ENCODE measurements at places on chromosomes 1 and 21.
A peak's percentile ranks its signal among the peaks of the same experiment; 100 is the strongest.

- DNase-seq, result no peak
These were observed 2.8 kb upstream of the ZNF644 start for GRCh38 chr1:91024481-91025119.

- DNase-seq, result peak; percentile 43
These were observed 70.4 kb upstream of the TARDBP start for GRCh38 chr1:10941891-10942541.

DNA sequence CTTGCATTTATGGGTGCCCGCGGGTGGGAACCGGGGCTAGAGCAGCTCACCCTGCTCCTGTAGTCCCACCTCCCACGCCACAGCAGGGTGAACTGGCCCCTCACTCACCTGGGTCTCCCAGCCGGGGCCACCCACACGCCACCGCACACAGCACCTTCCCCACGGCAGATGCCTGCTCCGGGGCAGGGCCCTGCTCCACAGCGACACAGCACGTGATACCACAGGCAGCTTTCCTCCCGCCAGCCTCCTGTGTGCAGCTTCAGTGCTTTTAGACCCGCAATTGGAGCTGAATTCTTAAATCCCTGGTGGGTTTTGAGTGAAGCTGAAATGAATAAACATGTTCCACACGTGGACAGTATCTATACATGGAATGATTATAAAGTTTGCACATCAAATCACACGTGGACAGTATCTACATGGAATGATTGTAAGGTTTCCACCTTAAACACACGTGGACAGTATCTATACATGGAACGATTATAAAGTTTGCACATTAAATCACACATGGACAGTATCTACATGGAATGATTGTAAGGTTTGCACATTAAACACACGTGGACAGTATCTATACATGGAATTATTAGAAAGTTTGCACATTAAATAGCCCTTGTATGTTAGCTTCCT is 93.1 kb upstream of the COL6A1 start:
- DNase-seq, result no peak

GRCh38 chr1:36139521-36139920 is 9.8 kb downstream of the TRAPPC3 start:
- no peak for DNase-seq

DNA sequence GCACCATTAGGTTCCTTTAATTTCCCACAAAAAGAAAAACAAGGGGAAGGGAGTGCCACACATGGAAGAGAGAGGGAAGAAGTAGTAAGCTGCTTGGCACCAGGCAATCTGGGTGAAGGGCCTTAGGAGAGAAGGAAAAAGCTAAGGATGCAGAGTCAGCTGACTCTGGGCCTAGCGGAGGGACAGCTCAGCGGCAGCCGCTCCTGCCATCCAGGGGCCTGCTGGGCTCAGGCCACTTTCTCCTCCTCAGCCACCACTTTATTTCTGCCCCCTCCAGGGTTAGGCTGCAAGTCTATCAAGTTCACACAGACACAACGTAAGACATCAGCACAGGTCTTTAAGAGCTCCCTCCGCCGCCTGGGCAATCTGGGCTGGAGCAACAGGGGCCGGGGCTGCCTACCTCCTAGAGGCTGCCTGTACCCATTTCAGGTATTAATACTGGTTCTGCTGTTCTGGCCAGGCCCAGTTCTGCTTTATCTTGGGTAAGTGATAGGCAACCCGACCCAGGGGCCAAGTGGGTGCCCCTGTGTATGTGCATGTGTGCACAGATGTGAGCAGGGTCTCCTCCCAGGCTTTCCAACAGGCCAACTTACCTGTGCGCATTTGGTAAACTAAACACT is 53.6 kb downstream of the SLC45A1 start:
- peak; percentile 48 for DNase-seq

DNA sequence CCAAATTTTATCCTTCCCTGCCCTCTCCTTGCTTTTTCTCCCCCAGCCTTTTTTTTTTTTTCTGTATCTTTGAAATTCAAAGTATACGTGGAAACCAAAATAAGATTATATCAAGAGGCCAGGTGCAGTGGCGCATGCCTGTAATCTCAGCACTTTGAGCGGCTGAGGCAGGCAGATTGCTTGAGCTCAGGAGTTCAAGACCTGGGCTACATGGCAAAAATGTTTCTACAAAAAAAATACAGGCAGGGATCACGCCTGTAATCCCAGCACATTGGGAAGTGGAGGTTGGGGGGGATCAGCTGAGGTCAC is 6.6 kb upstream of the PRCC start:
- no peak for DNase-seq

DNA sequence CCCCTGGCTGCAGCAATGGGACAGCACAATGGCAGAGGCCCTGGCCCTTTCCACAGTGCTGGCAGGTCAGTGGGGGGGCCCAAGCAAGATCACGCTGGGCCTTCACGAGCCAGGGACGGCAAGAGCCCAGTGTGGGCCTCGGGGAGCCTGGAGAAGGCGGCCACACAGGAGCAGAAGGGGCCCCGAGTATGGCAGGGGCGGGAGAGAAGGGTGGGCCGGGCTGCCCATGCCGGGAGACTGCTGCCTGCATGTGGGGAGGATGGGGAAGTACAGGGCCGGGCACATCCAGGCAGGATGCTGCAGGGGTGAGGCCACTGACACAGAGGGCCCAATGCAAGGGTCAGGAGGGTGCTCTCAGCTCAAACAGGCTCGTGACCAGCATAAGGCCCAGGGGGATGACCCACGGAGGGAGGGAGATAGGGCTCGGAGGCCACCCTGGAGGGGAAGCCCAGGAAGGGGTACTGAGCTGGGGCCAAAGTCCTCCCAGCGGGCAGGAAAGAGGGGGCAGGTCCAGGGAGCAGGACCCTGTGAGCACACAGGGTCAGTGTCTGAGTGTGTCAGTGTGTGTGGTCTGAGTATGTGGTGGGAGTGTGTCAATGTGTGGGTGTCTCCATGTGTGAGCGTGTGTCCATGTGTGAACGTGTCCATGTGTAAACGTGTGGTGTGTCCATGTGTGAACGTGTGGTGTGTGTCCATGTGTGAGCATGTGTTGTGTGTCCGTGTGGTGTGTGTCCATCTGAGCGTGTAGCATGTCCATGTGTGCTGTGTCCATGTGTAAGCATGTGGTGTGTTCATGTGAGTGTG is 13.1 kb downstream of the SLC19A1 start:
- no peak for DNase-seq

DNA sequence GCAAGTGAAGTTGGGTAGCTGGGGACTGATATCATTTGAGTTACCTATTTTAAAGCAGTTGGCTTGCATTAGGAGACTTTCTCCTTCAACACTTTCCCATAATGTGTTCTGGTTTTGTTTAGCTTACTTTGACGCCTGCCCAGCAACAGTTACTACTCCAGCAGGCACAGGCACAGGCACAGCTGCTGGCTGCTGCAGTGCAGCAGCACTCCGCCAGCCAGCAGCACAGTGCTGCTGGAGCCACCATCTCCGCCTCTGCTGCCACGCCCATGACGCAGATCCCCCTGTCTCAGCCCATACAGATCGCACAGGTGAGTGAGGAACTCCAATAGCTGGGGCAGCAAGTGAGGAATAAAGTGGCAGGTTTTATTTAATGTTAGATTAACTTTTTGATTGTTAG is 144.3 kb downstream of the CD247 start:
- DNase-seq, result no peak

- DNase-seq, result no peak
These were observed 130.2 kb downstream of the IFI44 start for GRCh38 chr1:78779831-78780230.

GRCh38 chr1:199616947-199617346 is 410.6 kb upstream of the NR5A2 start:
- DNase-seq, result no peak

GRCh38 chr1:197268012-197268411 is at the start of gene CRB1:
CRB1 (plus strand) TSS chr1:197268252; CDS start chr1:197268413, 161 bp downstream.
- DNase-seq, result no peak

GRCh38 chr1:236568285-236568894 is 35.9 kb downstream of the HEATR1 start:
- no peak for DNase-seq

DNA sequence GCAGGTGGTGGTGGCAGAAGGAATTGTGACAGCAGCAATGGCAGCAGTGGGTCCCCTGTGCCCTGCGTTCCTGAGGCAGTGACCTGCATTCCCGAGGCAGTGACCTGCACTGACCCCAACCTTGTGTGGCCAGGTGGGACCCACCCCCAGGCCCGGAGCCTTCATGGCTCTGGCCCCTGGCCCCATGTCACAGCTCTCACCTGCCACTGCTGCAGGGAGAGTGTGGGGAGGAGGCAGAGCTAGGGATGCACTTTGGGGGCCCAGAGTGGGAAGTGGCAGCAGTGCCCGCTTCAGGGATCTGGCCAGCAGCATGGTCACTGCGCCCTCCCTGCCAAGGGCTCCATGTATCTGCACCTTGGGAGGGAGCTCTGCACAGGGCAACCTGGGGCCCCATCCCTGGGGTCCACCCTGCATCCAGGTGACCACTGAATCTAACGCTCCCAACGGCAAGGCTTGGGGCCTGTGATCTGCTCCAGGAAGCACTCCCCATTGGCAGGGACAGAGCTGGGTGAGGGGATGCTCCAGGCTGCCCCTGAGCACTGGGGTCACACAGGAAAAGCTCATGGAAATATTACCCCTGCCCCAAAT is 618.6 kb downstream of the RWDD3 start:
- DNase-seq, result no peak

- DNase-seq, result no peak
These were observed 321.5 kb downstream of the NPHP4 start for GRCh38 chr1:5670590-5671350.

DNA sequence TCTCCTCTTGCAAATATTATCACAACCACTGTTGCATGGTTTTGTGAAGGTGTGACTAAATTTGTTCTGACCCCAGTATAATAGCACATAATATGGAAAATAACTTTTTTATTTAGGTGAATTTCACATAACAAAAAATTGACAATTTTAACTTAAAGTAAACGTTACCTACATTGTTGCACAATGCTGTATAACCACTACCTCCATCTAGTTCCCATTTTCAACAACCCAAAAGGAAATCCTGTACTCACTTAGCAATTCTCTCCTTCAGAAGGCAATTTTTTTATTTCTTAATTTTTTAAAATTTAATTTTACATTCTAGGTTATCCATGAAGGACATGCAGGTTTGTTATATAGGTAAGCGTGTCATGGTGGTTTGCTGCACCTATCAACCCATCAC is 95.2 kb downstream of the KCNJ6 start:
- no peak for DNase-seq

Measured in gastrocnemius medialis (tissue), 4 donors.